ENCODE measurements at places on chromosomes 5 and 9. TPM values are rescaled to one million over a fixed set of nuclear protein-coding genes. Genes with fewer than 3 reads are reported as not detected.

- no peak for DNase-seq
These were observed 163.9 kb downstream of the SLF1 start for GRCh38 chr5:94782383-94782782.

DNA sequence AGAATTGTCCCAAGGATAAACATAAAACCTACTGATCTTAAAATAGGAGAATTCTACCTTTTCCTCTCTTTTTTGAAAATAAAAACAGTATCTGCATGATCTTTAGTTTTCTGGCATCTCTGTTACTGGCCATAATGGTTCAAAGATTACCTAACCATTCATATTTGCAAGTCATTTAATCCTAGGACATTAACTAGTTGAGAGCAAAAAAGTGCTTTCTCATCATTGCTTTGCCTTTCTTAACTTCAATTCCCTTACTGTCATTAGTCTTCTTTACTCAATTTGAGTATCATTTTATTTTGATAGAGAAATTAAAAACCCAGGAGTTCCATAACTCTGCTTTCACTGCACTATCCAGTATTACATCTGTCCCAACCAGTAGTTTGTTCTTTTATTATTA lies 68.6 kb downstream of the RFX3 start:
- DNase-seq: no peak

DNA sequence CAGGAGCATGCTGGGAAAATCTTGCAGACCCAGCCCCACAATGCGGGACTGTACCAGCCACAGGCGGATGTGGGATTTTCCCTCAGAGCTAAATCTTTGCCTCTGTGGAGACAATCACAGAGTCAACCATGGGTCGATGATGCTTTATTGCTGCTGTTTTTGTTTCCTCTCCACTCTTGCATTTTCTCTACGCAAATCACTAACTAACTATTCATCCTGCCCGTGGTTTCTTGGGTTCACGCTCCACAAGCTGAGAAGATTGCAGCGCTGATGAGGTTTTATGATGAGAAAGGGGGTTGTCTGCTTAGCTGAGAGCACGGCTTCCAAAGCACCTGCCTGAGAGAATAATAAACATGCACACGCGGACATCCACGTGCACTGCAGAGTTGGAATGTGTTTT lies 500.2 kb upstream of the ADAMTS16 start:
- DNase-seq: no peak

GRCh38 chr9:83012168-83012921 lies 50.6 kb downstream of the RASEF start:
- no peak for DNase-seq

DNA sequence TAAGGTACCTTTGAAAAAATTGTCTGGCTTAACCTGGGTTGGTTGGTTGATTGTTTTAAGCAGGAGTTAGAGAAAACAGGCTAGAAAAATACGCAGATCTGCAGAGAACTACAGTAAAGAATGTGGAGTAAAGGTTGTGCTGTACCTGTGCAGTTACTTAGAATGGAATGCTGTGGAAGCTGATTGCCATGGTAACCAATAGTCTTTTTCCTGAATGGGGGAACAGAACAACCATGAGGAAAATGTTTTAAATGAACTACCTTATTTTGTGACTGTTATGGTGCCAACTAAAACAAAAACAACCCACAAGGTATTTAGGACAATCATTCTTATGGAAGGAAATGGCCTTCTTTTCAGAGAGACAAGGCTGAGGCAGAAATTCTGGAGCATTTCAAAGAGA lies 4.8 kb upstream of the HOMER1 start:
- no peak for DNase-seq

- DNase-seq: no peak
These were observed 199.6 kb downstream of the CRB2 start for GRCh38 chr9:123555646-123556045.

- DNase-seq: no peak
These were observed 19.9 kb downstream of the UGT3A1 start for GRCh38 chr5:35971186-35971877.

DNA sequence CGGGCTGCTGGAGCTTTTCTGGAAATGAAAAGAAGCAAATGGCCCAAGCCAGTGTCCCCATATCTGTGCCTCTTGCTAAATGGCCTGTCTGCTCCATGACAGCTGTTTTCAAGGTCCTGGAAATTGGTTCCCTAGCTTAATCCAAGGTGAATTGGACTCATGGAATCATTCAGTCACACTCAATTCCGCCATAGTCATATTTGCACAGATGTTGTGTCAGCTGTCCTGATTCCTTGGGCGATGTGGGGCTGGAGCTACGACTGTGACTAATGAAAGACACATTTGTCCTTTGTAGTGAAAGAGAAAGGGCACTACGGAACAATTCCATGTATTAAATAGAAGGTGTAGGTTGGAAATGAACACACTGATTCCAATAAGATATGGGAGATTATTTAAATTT lies 102.9 kb upstream of the MEGF10 start:
- no peak for DNase-seq

DNA sequence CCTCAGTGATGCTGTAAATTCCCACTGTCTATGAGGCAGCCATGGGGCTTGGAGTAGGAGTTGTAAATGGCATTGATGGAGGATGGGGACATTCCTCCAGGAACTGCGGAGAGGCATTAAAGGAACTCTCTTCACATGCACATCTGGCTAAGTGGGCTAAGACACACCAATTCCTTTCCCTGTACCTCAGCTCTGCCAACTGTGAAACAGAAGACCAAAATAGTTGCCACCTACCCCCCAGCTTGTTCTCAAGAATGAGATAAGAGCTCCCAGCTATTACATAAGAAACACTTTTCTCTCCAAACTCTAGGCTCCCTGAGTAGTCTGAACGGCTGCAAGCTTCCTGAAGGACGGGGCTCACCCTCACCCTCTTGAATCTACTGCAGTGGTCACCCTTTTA lies 144.6 kb upstream of the SLC30A5 start:
- no peak for DNase-seq

GRCh38 chr9:2722715-2723114 lies 5.4 kb downstream of the KCNV2 start:
- DNase-seq: no peak

GRCh38 chr9:114229295-114229694 lies 74.0 kb downstream of the COL27A1 start:
- no peak for DNase-seq

GRCh38 chr9:136225366-136225747 lies 20.3 kb downstream of the QSOX2 start:
- no peak for DNase-seq

DNA sequence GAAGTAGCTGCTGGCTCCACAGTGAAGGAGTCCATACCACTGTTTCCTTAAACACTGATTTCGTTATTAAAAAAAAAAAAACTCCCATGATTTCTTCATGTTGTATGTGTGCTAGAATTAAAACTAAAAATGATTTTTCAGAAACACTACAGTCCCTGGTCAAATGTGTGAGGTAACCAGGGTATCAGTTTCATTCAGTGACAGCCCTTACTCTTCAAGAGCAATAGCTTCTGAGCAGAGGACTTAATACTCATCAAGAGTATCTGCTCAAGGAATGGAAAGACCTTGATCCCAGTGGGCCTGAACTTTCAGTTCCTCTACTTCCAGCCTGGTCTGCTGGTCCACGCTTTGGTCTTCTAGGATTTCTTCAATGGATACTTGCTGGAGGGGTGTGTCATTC lies 95.1 kb downstream of the BNC2 start:
- DNase-seq: no peak

- DNase-seq: no peak
These were observed 221.2 kb upstream of the IRX4 start for GRCh38 chr5:2103940-2104339.

DNA sequence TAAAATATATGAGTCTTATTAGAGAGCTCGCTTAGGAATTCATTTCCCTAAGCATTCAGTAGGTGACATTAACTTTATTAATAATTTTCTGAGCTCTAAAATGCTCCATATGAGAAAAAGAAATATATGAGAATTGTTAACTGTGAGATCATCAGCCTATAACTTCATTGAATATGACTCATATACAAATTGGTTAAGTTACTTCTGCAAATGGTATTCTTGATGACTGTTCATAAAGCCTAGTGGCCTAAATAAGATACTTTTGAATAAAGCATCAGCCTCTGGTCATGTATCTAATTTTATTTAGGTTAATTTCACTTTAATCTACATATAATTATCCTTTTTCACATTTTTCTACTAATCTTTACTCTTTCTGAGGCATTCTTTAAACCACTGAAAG lies 710.2 kb upstream of the ACO1 start:
- no peak for DNase-seq

DNA sequence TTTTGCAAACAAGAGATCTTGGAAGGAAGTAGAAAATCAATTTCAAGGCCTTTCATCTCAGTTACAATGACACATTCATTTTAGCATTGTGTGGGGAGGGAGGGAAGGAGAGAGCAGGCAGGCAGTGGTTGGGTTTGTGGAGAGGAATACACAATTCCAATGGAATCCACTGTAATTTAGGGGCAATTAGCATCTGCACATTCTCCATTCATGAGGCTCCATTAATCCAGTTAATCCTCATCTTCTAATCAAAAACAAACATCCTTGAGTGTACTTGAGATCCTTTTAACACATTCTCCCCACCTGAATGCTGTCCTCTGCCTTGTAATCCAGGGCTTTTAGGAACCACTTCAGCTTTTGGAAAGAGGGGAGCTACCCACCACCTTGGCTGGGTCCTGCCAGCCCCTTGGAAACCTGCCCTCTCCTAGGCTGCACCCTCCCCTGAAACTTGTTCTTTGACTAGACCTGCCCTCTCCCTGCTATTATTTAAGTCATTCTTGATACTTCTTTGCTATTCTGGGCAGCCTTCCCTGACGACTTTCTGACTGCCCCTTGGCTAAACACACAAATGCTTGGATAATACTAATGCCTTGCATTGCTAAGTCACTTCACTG lies 271.2 kb downstream of the SLIT3 start:
- DNase-seq: no peak

- no peak for DNase-seq
These were observed 116.6 kb downstream of the DROSHA start for GRCh38 chr5:31415009-31415923.

DNA sequence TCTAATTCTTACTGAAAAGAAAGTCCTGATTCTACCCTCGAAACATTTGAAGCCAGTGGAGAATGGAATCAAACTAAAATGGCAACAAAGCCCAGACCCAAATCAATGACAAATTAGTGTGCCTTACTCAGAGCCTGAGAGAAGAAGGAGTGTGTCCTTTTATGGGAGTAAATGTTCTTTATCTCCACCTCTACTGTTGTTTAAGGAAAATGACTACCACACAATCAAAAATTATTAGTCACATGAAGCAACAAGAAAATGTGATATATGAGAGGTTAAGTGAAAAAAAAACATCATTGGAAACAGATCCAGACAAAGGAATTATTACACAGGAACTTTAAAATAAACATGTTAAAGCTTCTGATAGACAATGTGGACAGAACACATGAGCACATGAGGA lies 49.7 kb upstream of the FOXB2 start:
- no peak for DNase-seq

DNA sequence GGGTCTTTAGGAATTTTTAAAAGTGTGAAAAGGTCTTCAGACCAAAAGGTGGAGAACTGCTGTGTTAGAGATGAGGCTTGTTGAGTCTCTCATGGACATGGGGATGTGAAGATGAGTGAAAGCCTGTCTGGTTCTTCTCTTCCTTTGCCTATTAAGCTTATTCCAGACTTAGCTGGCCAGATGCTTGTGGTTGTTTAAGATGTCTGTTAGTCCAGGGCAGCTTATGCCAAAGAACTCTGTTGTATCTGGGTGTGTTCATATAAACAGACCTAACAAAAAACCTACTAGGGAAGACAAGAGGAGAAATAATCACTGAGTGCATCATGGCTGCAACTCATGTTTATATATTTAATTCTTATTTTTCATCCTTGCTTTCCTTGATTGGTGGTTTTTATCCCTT lies 57.5 kb upstream of the NCS1 start:
- DNase-seq: no peak

GRCh38 chr9:120856700-120857099 lies 14.0 kb upstream of the PSMD5 start:
- DNase-seq: no peak

DNA sequence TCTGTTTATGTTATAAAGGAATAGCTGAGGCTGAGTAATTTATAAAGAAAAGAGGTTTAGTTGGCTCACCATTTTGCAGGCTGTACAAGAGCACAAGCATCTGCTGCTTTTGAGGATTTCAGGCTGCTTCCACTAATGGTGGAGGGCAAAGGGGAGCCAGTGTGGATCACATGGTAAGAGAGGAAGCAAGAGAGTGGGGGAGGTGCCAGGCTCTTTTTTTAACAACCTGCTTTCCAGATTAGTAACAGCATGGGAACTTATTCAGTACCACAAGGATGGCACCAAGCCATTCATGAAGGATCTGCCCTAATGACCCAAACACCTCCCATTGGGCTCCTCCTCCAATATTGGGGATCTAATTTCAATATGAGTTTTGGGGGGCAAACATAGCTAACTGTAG lies 40.4 kb downstream of the CCL28 start:
- no peak for DNase-seq

GRCh38 chr9:125433461-125434011 lies 171.9 kb downstream of the GAPVD1 start:
- no peak for DNase-seq

GRCh38 chr5:138849439-138849838 lies 25.7 kb downstream of the LRRTM2 start:
- no peak for DNase-seq

GRCh38 chr5:79640571-79641055 lies 28.4 kb downstream of the TENT2 start:
- no peak for DNase-seq

Gene NOXA1
- total RNA-seq: 10.5 TPM

Gene SLC27A6
- 19.8 TPM for total RNA-seq

Gene ORM2
- total RNA-seq: not detected

Gene UNC13B
- 34.8 TPM for total RNA-seq

Gene CDH6
- 23.9 TPM for total RNA-seq

Gene SH2D3C
- 18.9 TPM for total RNA-seq

Gene C9
- total RNA-seq: not detected

Gene PCDHGA9
- 10.7 TPM for total RNA-seq

All from tibial nerve (tissue), 4 donors.